ENCODE measurements at places on chromosomes 6 and 20. TPM values are rescaled to one million over a fixed set of nuclear protein-coding genes. Genes with fewer than 3 reads are reported as not detected.
A peak's percentile ranks its signal among the peaks of the same experiment; 100 is the strongest.

DNA sequence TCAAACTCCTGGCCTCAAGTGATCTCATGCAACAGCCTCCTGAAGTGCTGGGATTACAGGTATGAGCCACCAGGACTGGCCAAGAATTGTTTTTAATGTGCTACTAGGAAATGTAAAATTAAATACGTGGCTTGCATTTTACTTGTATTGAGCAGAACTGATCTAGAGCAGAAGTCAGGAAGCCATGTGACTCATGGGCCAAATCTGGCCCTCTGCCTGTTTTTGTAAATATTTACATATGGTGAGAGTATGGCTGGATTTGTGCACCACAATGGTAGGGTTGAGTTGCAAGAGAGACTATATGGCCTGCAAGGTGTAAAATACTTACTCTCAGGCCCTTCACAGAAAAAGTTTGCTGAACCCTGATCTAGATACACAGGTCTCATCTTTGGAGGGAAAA is 75.8 kb downstream of the LAMP5 start:
- DNase-seq, result no peak
- no peaks in the 10 kb centered on the region for H3K36me3 ChIP-seq
- H3K4me3 ChIP-seq, result no peak overlapping the region
- no peak overlapping the region for H3K27ac ChIP-seq

- no peaks in the 10 kb centered on the region for H3K4me1 ChIP-seq
- H3K4me3 ChIP-seq, result no peak overlapping the region
- no peak for DNase-seq
- no peaks in the 10 kb centered on the region for H3K27me3 ChIP-seq
- no peak overlapping the region for H3K27ac ChIP-seq
These were observed 56.6 kb upstream of the RIN2 start for GRCh38 chr20:19701429-19701828.

GRCh38 chr20:60765821-60766403 is 486.1 kb upstream of the CDH4 start:
- H3K27me3 ChIP-seq, result no peaks in the 10 kb centered on the region
- H3K36me3 ChIP-seq, result no peaks in the 10 kb centered on the region
- no peak for DNase-seq
- no peak overlapping the region for H3K27ac ChIP-seq
- H3K4me1 ChIP-seq, result no peaks in the 10 kb centered on the region

DNA sequence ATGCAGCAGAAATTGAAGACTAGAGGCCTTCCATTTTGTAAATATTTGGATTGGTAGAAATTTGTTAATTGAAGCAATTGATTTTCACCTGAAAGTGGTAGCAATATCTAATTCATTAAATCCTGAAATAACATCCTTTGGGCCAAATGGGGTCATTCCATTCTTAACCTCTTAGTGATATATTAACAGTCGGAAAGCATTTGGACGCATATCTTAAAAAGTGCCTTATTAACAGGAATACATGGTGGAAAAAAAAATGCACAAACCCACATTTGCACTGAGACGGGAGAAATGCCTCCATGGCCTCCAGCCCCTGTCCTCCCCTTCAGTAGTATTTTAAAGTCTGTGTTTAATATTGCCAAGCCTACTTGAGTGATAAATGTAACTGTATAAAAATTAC is 205.5 kb downstream of the TFAP2B start:
- no peak overlapping the region for H3K27ac ChIP-seq
- no peaks in the 10 kb centered on the region for H3K4me1 ChIP-seq
- no peak overlapping the region for H3K4me3 ChIP-seq
- no peak for DNase-seq
- no peaks in the 10 kb centered on the region for H3K36me3 ChIP-seq

RPRD1B gene
- total RNA-seq, result 22.1 TPM

RAB44 gene
- not detected for total RNA-seq

LKAAEAR1 gene
- not detected for total RNA-seq

GRCh38 chr6:36069573-36069972 is 42.0 kb downstream of the MAPK14 start:
- no peak overlapping the region for H3K27ac ChIP-seq
- no peaks in the 10 kb centered on the region for H3K36me3 ChIP-seq
- H3K27me3 ChIP-seq, result no peaks in the 10 kb centered on the region
- H3K4me1 ChIP-seq, result no peaks in the 10 kb centered on the region
- no peak overlapping the region for H3K4me3 ChIP-seq

DNA sequence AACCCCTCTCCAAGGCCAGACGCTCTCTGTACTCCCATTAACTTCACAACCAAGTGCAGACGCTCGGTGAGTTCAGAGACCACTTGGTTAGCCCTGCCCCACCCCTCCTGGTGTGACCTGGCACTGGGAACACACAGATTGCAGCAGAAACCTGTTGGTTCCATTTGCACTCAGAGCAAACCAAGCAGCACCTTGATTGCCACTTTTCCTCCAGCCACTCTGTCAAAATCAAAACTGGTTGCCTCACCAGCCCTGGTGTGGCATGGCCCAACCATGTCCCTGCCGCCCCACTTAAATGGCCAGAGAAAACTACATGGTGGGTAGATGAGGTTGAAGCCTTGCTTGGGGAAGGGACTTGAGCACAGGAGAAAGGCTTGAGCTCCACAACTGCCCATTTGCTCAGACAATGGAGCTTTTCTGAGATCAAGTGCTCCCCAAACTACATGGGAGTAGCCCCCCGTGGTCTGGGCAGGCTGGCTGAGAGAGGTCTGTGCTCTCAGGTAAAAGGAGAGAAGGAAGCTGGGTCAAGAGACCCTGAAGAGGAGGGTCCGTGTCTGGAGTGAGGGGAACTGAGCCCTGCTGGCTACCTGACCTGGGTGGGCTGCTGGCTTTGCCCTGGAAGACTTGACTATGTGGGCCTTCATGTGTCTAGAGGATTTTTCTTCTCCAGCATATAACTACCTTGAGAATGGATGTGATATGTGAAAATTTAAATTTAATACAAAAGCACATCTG is 43.4 kb downstream of the PLCG1 start:
- H3K36me3 ChIP-seq, result peaks cover 31% of the 10 kb centered on the region
- H3K4me3 ChIP-seq, result no peak overlapping the region
- no peaks in the 10 kb centered on the region for H3K27me3 ChIP-seq
- H3K27ac ChIP-seq, result no peak overlapping the region

GRCh38 chr6:24394061-24394779 is 8.5 kb upstream of the MRS2 start:
- DNase-seq, result no peak
- H3K27ac ChIP-seq, result no peak overlapping the region
- H3K27me3 ChIP-seq, result no peaks in the 10 kb centered on the region
- H3K4me3 ChIP-seq, result no peak overlapping the region
- H3K36me3 ChIP-seq, result no peaks in the 10 kb centered on the region
- no peaks in the 10 kb centered on the region for H3K4me1 ChIP-seq

- no peak overlapping the region for H3K27ac ChIP-seq
- no peak for DNase-seq
- H3K4me3 ChIP-seq, result peak overlapping the region; percentile 95
- H3K4me1 ChIP-seq, result peaks cover 7% of the 10 kb centered on the region
- no peaks in the 10 kb centered on the region for H3K27me3 ChIP-seq
- H3K36me3 ChIP-seq, result no peaks in the 10 kb centered on the region
These were observed 851 bp downstream of the MAVS start for GRCh38 chr20:3847429-3847940.

OPRM1 gene
- total RNA-seq, result not detected

ULBP3 gene
- 5.4 TPM for total RNA-seq
